Activated CD8-positive, alpha-beta memory T cell treated with anti-CD3 and anti-CD28 coated beads, Interleukin-2, amount 50 U/mL, for 4 hours (primary cell): ENCODE measurements at places on chromosomes 1 and 21.

- no peak for DNase-seq
These were observed 40.6 kb downstream of the TNNT2 start for GRCh38 chr1:201336711-201337450.

DNA sequence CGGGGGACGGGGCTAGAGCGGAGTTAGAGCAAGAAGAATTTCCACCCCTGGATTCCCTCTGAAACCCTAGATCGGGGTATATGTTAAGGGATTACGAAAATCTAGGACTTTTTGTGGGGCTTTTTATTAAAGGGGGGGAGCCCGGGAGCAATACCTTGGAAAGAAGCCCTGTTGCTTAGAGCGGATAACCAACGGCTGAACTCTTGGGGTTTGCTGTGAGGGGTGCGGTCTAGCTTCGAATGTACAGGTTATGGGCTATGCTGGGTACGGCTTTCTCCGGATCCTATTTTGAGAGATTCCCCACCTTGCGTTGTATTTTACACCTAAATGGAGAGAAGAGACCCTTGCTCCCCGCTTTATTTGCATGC, 626 bp downstream of the DYRK3 start:
- DNase-seq = no peak

DNA sequence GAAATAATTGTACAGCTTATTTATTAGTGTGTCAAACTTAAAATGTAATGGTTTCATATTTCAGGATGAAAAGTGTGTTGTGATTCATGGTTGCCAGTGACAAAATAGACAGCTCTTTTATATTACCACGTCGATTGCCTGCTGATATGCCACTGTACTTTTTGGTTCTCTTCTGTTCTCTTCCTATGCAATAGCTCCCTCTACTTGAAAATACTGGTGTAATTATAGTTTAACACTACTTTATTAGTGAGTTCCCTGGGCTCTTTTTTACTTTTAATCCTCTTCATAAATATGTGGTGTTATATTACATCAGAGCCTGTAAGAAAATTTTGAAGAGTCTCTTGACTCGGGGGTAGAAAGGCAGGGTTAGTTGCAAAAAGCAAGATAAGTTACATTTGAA, 111.3 kb downstream of the PATJ start:
- DNase-seq = no peak

GRCh38 chr1:109027841-109028240, 14.1 kb downstream of the WDR47 start:
- DNase-seq = no peak

- no peak for DNase-seq
These were observed 24.4 kb upstream of the TARBP1 start for GRCh38 chr1:234503193-234504050.

GRCh38 chr1:54396261-54396933, 9.8 kb downstream of the SSBP3 start:
- DNase-seq = no peak
